ENCODE measurements at places on chromosomes 16 and 17.

DNA sequence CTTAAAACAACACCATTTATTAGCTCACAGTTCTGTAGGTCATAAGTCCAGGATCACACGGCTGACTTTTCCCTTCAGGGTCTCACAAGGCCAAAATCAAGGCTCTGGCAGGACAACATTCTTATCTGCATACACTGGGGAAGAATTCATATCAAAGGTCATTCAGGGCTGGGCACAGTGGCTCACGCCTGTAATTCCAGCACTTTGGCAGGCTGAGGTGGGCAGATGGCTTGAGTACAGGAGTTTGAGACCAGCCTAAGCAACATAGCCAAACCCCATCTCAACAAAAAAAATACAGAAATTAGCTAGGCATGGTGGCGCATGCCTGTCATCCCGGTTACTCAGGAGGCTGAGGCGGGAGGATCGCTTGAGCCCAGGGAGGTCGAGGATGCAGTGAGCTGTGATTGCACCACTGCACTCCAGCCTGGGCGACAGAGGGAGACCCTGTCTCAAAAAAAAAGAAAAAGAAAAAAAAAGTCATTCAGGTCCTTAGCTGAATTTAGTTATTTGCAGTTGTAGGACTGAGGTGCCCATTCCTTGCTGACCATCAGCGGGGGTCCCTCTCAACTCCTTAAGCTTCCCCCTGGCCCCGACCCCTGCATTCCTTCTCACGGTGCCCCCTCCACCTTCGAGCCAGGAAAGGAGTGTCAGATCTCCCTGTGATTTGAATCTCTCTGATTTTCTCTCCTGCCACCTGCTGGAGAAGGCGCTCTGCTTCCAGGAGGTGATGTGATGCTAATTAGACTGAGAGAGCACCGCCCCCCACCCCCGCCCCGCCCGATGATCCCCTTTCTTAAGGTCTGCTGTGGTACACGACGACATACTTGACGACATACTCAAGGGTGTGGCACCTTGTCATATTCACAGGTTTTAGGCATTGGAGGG lies 91.8 kb upstream of the CLEC18A start:
- DNase-seq = no peak

DNA sequence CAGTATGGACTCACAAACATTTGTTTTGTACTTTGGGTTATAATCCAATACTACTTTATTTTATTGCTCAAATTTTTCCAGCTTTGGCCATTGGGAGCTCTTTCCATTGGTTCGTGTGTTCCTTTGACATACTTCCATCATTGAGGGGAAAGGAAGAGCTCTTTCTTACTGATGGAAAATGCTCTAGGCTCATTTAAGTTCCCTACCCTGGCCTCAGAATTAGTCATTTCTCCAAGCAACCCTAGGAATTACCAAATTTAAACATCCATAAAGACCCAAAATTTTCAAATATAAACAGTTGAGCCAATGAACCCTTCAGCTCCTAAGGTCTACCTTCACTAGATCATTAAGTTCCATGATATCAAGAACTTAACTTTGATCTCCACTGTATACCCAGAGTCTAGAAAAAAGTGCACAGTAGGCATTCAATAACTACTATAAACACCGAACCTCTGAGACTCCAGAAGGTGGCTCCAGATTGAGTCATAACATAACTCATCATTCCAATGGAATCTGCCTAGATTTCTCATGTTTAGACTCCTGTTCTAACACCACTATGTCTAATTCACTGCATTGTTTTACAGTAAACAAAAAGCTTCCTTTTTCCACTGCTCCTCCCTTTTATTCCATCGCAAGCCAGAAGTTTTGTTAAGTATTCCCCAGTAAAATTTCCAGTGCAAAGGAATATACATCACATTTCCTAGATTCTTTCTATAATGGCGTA lies 39.0 kb downstream of the SMURF2 start:
- DNase-seq = peak; percentile 52

GRCh38 chr16:8108991-8109509 lies 481.3 kb downstream of the TMEM114 start:
- no peak for DNase-seq

- no peak for DNase-seq
Measured at GRCh38 chr16:64659866-64660265, 462.0 kb downstream of the CDH11 start.

DNA sequence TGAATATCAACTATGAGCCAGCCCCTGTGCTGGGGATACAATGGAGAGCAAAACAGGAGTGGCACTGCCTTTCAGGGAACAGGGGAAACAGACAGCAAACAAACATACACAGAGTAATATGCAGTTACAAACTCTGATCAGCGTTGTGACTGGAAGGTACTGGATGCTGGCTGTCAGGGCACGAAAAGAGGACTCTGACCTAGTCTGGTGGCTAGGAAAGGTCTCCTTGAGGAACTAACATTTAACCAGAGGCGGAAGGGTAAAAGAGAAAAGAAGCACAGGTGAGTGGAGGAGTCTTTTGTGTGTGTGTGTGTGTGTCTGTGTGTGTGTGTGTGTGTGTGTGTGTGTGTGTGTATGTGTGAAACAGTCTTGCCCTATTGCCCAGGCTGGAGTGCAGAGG lies 12.4 kb upstream of the B4GALNT2 start:
- DNase-seq = no peak

DNA sequence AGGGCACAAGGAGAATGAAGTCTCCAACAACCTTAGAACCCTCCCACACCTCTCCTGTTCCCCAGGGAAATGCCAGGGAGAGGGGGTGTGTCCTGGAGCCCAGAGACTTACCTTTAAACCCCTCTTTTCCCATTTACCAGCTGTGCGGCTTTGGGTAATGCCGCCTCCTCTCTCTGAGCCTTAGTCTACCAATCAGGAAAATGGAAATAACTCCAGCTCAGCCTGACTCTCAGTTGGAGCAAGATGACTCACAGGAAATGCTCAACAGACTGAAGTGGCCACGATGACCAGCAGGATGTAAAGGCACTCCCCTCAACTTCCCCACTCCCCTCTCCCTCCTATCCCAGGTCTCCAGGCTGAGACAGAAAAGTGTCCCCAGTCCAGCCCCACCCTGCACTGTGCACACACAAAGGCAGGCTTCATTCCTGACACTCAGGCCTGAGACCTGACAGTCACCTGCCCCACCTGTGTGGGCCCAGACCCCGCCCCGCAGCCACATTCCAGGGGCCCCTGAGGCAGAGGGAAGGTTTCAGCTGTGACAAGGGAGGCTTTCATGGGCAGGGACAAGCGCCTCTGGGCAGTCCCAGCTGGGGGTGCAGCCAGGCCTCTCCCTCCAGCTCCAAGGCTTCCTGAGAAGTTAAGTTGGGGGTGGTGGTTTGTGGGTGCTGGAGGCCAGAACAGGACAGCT lies 3.0 kb upstream of the KRT15 start:
- peak; percentile 34 for DNase-seq

DNA sequence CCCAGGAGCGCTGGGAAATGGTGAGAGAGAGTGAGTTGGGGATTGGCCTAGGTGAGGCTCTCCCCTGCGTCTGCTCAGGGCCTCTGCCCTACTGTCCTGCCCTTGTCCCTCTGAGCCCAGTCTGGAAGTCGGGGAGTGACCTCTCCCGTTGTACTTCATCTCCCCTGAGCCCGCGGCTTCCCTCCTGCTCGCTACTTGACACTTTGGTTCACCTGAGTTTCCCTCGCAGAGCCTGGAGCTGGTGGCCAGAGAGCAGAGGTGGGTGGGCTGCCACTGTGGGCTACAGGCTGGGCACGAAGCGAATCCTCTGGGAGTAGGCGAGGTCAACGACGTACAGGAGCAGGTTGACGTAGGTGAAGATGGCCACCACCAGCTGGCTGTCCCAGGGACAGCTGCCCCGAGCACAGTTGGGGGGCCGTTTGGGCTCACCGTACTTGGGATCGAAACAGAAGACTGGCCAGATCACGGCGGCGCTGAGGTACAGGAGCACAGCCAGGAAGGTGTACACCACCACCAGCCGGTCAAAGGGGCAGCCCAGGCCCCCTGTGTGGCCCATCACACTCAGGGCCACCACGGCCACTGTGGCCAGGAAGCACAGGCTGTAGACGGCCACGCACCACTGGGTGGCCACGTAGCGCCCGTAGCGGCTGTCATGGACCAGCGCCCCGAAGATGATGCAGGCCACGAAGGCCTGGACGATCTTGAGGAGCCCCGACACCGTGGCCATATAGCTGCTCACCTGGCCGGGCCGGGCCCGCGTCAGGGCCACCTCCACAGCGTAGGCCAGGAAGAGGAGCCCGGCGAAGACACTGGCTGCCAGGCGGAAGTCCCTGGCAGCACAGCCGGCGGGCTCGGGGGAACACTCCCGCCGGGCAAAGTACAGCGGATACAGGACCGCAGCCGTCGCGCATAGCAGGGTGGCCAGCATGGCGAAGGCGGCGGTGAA lies 3.7 kb upstream of the PYCR1 start:
- DNase-seq = no peak

GRCh38 chr17:4587803-4588202 lies 3.5 kb downstream of the SMTNL2 start:
- DNase-seq = no peak

DNA sequence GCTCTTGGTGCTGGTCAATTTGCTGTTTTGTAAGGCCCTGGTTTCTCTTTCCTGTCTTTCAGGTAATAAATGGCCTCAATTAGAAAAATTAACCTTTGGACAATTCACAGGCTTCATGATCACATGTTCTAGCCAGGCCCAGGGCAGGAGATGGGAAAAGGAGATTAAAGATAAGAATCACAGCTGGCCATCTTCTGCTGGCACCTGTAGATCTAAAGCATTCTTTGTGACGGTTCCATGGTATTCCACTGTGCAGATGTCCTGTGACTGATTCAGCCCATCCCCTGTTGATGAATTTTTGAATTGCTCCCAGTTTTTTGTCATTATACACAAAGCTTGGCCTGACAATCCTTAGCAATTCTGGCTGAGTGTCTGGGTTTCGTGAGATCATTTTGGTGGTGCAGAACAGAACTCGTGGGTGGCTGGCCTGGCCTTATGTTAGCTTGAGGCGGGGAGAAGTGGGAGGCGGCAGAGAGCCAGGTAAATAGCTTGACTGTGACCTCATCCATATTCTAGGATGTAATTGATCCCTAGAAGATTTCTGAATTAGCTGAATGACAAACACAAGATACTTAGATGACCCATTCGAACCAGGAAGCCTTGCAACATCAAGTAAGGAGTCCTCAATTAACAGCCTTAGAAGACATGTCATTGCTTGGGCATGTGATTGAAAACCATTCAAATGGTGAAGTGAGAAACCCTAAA lies 14.1 kb downstream of the TMC5 start:
- no peak for DNase-seq

GRCh38 chr16:83689385-83689831 lies 118.4 kb upstream of the HSBP1 start:
- DNase-seq = peak; percentile 92

DNA sequence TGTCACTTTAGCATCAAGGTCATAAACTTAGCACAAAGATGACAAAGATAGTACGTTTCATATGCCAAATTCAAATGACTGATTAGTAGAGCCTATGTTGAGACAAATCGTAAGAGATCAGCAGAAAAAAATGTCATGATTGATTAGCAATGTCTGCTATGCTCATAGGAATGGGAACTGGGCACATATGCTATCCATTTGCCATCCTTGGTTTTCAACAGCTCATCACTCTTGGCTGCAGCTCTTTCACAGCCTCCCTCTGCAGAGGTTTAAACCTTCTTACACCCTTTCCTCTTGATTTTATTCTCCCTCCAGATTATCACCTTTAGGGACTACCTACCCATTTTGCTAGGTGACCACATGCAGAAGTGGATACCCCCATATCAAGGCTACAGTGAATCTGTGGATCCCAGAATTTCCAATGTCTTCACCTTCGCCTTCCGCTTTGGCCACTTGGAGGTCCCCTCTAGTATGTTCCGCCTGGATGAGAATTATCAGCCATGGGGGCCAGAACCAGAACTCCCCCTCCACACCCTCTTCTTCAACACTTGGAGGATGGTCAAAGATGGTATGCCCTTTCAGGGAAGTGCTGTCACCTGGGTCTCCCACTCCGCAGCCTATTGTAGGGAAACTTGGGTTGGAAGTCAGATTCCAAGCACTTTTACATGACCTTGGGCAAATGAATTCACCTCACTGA lies 16.2 kb downstream of the MPO start:
- no peak for DNase-seq

- DNase-seq = no peak
Measured at GRCh38 chr17:44384823-44385286, 4.6 kb downstream of the ITGA2B start.

DNA sequence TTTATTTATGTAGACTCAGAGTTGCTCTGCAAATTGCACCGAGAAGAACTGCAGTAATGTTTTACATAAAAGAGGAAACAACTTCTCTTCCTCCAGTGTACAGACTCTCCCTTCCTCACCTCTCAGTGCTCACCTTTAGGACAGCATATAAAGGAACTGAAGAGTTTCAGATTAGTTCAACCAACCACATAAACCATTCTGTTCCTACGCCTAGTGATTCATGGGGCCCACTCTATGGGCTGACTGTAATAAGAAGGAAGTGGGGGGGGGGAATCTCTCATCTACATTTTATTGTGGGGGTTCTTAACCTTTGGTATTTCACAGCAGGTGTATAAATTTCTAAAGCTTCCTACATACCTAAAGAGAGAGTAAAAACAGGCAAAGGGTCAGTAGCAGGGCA lies 18.3 kb downstream of the ZSWIM7 start:
- no peak for DNase-seq

DNA sequence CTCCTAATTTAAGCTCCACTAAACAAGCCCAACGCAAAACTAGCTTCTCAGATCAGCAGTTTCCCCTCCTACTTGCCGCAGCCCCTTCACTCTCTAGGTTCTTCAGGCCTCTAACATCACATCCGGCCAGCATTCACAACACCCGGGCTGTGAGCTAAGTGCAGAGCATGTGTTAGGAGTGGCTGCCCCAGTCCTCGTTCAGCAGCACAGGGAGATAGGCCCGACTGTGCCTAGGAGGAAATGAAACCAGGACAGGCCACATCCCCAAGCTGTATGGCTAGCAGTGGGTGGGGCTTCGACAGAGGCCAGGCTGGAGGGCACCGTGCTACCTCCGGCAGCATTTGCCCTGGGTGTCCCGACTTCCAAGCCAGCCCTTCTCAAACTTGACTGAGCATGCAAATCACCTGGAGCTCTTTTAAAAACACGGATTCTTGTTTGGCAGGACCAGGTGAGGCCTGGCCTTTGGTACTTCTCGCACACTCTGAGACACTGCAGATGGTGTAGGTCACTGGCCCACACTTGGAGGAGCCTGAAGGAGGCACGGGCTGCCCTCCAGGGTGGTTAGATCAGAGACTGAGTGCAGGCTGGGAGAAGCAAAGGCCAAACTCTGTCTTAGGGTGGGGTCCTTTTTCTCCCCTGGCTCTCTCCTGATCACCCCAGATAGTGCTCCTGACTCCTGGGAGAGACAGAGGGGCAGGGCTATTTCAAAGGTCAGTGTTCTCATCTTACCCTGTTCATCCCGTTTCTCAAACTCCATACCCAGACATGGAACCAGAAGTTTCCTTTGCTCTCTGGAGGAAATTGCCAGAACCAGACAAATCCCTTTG lies 202.0 kb downstream of the C16orf78 start:
- no peak for DNase-seq

GRCh38 chr16:396605-397004 lies 394 bp upstream of the NME4 start:
- no peak for DNase-seq

All from GM04504 (cell line).